ENCODE measurements at places on chromosomes 16 and 17.

GRCh38 chr17:11499881-11500280 is 98.4 kb upstream of the DNAH9 start:
- no peak for DNase-seq

GRCh38 chr16:59597269-59597668 is 863.2 kb upstream of the GOT2 start:
- DNase-seq = no peak

DNA sequence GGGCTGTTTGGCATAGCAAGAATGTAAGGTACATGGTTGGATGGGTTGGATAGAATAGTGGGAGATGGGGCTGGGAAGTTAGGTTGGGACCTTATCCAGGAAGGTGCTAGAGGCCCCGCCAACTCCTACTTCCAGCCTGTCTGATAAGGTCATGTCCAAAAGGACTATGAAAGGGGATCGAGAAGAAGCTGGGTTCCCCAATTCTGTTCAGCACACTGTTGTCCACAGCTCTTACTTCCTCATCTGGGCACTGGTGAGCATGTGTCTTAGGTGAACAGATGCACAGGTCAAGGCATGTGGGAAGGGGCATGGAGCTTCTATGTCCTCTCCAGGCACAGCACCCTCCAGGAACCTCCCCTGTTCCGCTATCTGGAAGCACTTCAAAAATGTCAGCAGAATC is 5.6 kb upstream of the ULK2 start:
- DNase-seq = no peak

DNA sequence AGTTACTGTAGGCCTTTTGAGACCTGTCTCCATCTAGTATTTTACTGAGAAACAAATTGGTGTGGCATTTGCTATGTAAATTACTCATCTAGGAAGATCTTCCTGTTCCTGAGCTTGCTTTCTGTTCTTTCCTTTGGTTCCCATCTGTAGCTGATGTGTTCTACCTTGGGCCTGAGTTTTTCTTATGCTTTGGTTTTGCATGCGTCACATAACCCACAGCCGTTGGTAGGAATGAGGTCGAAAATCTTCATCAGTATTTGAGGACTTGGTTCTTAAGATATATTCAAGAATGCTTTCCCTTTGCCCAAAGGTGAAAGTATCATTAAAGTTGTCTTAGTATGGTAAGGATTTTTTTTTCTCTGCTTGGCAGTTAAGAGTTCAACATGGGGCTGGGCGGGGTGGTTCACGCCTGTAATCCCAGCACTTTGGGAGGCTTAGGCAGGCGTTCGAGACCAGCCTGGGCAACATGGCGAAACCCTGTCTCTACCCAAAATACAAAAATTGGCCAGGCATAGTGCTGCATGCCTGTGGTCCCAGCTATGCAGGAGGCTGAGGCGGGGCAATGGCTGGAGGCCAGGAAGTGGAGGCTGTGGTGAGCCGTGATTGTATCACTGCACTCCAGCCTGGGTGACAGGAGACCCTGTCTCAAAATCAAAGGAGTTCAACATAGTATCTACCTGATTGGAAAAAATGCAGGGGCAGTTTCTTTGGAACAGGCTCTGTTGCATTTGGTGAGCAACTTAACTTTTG is 28.8 kb downstream of the IST1 start:
- DNase-seq = no peak

GRCh38 chr17:6135996-6136395 is 65.8 kb downstream of the WSCD1 start:
- DNase-seq = no peak

GRCh38 chr17:75036643-75037268 is 10.0 kb downstream of the ATP5PD start:
- DNase-seq = peak; percentile 71

DNA sequence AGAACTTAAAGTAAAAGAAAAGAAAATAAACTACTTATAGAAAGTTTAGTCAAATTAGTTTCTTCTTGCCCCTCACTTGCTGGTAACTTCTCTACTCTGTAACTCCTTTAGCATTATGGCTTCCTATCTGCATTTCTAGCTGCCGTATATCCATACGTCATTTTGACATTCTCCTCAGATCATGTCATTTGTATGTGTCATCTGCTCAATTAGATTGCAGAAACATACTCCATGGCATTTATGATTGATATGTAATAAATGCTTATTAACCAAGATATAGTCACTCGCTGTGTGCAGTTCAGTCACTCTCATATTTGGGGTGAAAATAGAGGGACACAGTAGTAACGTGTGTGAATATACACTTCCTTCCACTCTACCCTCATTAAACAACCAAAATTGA is 103.4 kb downstream of the ZNF18 start:
- DNase-seq = no peak

- DNase-seq = no peak
Observed at GRCh38 chr16:4147236-4147635, 31.0 kb upstream of the ADCY9 start.

GRCh38 chr17:50816271-50816670 is 19.1 kb upstream of the WFIKKN2 start:
- no peak for DNase-seq

- no peak for DNase-seq
Observed at GRCh38 chr16:10678655-10679054, 16.1 kb downstream of the TEKT5 start.

GRCh38 chr16:5634666-5635180 is 537.1 kb upstream of the EEF2KMT start:
- no peak for DNase-seq

DNA sequence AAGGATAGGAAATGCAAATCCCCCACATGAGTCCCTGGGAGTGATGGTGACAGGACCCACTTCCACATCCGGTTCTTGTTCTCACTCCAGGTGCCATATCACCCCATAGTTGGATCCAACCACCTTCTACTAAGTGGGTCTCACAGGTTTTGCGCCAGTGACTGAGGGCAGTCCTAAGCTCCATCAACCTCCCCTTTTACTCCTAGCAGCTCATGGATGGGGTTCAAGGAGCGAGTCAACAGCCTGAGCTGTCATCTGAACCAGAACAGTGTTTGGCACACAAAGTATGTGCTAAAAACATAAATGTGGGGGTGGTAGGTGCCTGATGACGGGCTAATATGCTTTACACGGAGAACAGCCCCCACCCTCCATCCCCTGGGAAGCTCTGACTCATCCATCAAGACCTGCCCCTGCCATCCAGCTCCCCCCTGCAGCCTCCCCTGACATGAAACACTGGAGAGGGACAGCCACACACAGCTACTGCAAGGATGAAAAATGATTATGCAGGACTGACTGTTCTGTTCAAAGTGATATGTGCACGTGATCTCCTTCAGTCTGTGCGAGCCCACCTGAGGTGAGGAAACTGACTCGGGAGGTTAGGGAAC is 143.2 kb upstream of the CDH5 start:
- DNase-seq = peak; percentile 79

DNA sequence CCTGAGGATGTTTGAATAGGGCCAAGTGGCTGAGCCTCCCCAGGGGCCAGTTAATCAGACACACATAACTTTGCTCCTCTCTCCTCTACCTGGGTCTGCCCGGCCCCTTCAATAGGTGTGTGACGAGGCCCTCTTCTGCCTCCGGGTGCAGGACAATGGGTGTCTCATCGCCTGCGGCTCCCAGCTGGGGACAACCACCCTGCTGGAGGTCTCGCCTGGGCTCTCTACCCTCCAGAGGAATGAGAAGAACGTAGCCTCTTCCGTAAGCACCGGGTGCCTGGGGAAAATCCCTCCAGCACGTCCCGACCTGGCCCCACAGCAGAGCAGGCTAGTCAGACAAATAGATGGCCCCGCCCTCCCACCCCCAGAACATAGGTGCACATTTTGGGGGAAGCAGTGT is 16.1 kb upstream of the KIF19 start:
- DNase-seq = no peak

GRCh38 chr16:5325932-5326331 is 228.3 kb upstream of the EEF2KMT start:
- no peak for DNase-seq

DNA sequence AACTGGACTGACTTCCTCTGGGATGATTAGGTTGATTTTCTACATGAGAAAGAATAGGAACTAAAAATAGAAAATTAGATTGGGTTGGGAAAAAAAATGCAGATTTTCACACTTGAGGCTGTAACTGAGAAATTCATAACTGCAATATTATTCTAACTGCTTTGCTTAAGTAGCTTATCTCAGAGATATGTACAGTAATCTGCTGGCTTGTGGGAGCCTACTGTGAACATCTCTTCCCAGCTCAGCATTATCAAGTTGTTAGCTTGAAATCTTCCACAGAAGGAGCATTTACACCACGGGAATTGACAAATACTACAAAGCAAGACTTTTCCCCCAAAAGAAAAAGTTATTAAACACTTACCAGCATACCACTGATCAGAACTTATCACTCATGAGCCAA is 58.9 kb downstream of the CNTNAP4 start:
- no peak for DNase-seq
